Immature natural killer cell (primary cell): ENCODE measurements at places on chromosomes 11 and 22. TPM values are rescaled to one million over a fixed set of nuclear protein-coding genes. Genes with fewer than 3 reads are reported as not detected.

GRCh38 chr11:35005141-35005780 is 88.8 kb downstream of the PDHX start:
- DNase-seq, result no peak

GRCh38 chr11:92225125-92225567 is 528 bp downstream of the FAT3 start:
- no peak for DNase-seq

GRCh38 chr11:9982127-9982795 is 311.8 kb downstream of the SBF2 start:
- no peak for DNase-seq

DNA sequence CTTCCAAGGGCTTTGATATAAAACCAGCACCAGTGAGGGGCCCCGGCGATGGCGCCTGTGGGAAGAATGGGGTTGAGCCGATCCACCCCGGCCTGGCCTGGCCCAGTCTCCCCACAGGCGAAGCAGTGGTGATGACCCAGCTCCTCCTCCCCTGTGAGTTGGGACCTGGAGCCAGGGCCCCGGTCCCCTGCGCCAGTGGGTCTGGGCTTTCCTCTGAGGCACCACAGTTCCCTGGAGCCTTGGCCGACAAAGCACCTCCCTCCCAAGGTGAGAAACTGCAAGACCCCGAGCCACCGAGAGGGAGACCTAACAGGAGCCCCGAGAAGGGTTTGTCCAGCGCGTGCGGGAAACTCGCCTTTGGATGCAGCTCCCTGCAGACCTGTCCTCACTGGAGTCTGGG is 942.9 kb downstream of the BRD1 start:
- no peak for DNase-seq

- DNase-seq, result no peak
Observed at GRCh38 chr22:25420925-25421904, 143.3 kb upstream of the GRK3 start.

GRCh38 chr11:7597620-7598019 is 75.7 kb downstream of the CYB5R2 start:
- no peak for DNase-seq

GRCh38 chr22:28186641-28187040 is 267.6 kb upstream of the PITPNB start:
- DNase-seq, result no peak

DNA sequence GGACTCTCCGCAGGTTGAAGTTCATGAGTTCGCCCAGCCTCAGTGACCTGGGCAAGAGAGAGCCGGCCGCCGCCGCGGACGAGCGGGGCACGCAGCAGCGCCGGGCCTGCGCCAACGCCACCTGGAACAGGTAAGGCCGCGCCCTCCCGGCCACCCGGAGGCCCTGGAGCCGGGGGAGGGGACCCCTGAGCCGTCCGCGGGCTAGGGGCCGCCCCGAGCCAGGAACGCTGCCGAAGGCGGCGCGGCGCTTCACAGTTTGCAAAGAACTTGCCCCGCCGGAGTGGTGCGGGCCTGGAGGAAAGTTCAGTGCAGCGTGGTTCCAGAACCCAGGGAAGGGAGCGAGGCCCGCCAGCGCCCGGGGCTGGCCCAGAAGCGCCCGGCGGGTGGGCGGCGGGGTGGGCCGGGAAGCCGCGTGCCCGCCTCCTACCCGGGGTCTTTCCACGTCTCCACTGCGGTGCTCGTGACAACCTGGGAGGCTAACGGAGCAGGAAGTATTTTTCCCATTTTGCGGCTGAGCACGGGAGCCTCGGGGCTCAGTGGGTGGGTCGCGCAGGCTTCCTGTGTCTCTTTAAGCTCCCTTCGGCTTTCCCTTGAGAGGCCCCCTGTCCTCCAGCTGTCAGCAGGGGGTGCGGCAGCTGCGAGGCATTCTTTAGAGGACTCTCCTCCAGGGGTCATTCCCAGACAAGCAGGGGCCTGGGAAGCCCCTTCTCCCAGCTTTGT is 635 bp downstream of the PRR5 start:
- peak; percentile 25 for DNase-seq

- no peak for DNase-seq
Observed at GRCh38 chr11:66728693-66729385, at the start of gene SPTBN2. Gene SPTBN2, minus strand, starts transcription at chr11:66729216. Its CDS starts 7,976 bp downstream, at chr11:66721240.

DNA sequence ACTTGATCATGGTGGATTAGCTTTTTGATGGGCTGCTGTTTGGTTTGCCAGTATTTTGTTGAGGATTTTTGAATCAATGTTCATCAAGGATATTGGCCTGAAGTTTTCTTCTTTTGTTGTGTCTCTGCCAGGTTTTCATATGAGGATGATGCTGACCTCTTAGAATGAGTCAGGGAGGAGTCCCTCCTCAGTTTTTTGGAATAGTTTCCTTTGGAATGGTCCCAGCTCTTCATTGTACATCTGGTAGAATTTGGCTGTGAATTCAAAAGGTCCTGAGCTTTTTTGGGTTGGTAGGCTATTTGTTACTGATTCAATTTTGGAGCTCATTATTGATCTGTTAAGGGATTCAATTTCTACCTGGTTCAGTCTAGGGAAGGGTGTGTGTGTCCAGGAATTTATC is 78.1 kb downstream of the CTSC start:
- no peak for DNase-seq

DNA sequence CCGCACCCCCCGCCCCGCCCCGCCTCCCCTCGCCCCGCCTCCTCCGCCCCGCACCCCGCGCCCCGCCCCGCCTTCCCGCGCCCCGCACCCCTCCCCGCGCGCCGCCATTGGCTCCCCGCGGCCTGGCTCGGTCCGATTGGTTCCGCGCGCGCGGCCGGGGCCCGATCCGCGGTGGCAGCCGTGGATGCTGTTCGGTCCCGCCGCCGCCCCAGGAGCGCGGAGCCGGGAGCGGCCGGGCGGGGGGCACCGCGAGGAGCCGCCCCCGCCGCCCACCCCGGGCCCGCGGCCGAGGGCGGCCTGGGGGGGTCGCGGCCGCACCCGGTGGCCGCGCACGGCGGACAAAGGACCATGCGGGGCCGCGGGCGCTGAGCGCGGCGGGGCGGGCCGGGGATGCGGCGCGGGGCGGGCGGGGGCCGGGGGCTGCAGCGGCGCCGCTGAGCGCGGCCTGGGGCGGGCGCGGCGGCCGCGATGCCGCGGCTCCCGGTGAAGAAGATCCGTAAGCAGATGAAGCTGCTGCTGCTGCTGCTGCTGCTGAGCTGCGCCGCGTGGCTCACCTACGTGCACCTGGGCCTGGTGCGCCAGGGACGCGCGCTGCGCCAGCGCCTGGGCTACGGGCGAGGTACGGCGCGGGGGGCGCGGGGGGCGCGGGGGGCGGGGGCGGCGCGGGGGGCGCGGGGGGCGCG is at the start of gene B4GALNT4:
B4GALNT4 (plus strand) TSS at position 164 of the 683 bp plus-strand sequence; CDS start at position 469, 305 bp downstream.
- no peak for DNase-seq

DNA sequence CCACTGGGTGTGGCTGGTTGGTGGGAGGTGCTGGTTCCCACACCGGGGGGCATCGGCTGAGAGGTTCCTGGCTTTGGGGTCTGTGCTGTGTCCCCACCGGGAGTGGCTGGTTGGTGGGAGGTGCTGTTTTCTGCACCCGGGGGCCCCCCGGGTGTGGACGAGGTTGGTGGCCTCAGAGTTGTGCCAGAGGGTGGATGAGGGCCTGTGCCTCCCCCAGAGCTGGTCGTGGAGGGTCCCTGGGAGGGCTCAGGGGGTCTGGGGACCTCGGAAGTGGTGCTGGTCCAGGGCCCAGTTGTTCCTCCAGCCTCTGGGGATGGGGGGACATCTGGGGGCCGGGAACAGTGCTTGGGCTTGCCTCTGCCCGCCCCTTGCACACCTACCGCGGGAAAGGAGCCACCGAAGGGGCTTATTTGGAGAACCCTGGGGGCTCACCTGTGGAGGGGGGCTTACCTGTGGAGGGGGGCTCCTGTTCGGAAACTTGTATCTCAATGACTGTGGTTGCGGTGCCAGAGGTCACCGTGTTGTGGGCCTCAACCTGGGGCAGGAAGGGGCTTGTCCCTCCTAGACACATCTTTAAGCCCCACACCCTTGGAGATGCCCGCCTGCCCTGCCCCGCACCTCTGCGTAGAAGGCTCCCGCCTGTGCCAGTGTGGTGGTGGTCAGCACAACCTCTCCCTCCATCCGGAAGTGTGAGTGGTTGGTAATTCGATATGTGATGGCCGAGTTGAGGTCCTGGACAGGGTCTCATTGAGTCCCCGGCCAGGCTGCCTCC is 3.3 kb upstream of the IRF7 start:
- DNase-seq, result no peak

GRCh38 chr22:24325105-24325757 is 54.6 kb downstream of the SPECC1L start:
- peak; percentile 34 for DNase-seq

GRCh38 chr11:130945896-130946295 is 29.6 kb upstream of the SNX19 start:
- DNase-seq, result no peak

- DNase-seq, result no peak
Observed at GRCh38 chr22:29385151-29385704, 3.1 kb downstream of the AP1B1 start.

DNA sequence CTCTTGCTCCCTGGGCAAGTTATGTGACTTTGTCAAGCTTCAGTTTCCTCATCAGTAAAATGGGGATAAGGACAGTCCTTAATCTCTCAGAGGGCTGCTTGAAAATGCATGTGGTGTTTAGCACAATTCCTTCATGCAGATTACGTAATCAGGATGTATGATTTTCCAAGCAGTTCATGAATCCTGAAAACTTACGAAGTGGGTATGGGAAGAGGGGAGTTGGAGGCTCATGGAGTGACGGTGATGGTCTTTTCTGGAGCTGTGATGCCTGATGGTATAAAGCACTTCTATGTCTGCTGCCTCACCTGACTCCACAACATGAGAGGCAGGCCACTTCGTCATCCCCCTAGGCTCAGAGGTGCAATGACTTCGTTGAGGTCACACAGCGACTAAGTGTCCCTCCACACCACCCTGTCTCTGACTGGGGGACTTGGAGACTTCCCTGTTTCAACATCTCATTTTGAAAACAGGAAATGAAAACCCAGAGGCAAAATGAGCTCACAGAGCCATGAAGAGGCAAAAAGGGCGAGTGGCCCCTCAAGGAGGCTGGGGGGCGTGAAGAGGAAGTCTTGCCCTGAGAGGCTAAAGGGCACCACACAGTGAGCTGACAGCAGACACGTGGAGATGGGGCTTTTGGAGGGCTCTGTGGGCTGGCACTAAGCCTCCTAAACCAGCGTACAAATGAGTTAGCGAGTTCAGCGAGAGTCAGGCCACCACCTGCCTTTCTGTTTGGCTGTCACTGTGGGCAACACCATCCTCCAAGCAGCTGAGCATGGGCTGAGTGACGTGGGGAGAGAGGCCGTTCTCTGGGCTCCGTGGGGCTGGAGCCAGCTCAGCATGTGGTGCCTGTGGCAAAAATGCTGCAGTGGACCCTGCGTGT is 10.1 kb downstream of the MCM5 start:
- DNase-seq, result peak; percentile 47

DNA sequence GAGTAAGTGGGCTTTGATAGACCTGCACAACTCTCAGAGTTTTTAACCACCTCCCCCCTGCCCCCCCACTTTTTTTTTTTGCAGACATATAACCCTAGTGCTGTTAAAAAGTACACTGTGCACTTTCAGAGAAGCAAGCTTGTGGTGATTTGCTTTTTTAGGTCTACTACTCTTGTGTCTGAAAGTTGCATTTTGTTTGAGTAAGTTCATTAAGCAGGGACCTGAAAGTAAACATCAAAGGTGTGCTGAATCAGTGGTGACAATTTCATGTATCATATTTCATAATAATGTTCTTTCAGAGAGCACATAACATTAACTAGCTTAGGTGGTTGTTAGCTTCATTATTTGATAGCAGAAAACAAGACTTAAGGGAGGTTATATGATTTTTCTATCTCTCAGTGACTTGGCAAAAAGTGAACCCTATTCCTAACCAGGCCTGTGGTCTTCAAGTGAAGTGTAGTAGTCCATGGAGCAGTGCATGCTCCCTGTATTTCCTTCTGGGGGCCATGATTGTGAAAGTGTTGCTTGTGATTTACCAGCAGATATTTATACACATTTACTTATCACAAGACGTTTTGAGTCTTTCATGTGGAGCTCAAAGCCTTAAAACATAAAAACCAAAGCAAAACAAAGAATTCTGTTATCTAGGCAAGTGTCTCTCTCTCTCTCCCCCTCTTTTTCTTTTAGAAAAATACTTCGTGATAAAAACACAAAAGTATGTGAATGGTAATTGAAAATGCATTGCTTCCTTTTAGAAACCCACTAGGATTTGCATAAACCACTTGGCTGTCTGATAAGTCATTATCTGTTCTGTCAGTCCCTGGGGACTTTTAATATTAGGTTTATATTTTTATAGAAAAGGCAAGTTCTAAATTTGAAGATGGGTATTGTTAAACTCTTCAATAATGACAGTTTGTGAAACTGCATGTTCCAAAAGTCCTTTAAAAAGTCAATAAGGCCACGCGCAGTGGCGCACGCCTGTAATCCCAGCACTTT is 7.5 kb upstream of the RAG2 start:
- DNase-seq, result no peak

DNA sequence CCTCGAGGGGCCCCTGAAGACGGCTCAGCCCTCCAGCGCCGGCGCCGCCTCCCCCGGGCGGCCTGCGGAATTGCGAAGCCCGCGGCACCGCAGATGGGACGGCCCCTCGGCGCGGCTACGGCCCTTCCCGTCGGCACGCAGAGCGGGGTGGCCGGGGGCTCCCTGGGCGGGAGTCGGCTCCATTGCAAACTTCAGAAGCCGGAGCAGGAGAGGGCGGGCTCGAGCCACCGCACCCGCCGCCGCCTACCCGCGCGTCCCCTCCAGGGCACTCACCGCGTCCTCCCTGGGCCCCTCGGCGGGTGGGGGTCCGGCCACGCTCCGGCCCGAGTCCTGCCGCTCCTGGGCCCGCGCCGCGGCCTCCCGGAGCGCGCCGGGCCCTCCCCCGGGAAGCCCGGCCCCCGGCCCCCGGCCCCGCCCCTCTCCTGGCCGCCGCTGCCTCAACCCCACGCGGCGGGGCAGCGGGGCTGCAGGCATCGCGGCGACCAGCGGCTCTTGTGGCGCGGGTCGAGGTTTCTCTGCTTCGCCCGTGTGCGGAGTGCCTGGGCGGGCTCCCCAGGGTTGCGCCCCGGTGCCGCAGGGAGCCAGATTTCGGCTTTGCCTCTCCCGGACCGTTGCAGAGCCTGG is at the start of gene PACSIN3:
PACSIN3 (minus strand) TSS at position 359 of the 624 bp plus-strand sequence. CDS start 3,707 bp downstream, outside the sequence.
- DNase-seq, result peak; percentile 42

GRCh38 chr11:125489166-125489565 is 6.9 kb downstream of the FEZ1 start:
- no peak for DNase-seq

GRCh38 chr22:23884140-23884539 is 10.0 kb upstream of the MIF start:
- DNase-seq, result no peak

Gene OR51E2
- not detected for polyA plus RNA-seq

Gene GLYAT
- polyA plus RNA-seq, result not detected

Gene VPS37C
- not detected for polyA plus RNA-seq

Gene OR6T1
- not detected for polyA plus RNA-seq

Gene MRGPRE
- not detected for polyA plus RNA-seq

Gene PIK3IP1
- polyA plus RNA-seq, result 88.2 TPM

Gene CASP4
- polyA plus RNA-seq, result 142 TPM

Gene ACR
- not detected for polyA plus RNA-seq

Gene ACRV1
- not detected for polyA plus RNA-seq

Gene SLC29A2
- 0.32 TPM for polyA plus RNA-seq

Gene NXPE2
- not detected for polyA plus RNA-seq

Gene ANGPTL5
- not detected for polyA plus RNA-seq

Gene OR4D5
- not detected for polyA plus RNA-seq
